Activated naive CD4-positive, alpha-beta T cell (primary cell): ENCODE measurements at places on chromosomes 2 and 18.

DNA sequence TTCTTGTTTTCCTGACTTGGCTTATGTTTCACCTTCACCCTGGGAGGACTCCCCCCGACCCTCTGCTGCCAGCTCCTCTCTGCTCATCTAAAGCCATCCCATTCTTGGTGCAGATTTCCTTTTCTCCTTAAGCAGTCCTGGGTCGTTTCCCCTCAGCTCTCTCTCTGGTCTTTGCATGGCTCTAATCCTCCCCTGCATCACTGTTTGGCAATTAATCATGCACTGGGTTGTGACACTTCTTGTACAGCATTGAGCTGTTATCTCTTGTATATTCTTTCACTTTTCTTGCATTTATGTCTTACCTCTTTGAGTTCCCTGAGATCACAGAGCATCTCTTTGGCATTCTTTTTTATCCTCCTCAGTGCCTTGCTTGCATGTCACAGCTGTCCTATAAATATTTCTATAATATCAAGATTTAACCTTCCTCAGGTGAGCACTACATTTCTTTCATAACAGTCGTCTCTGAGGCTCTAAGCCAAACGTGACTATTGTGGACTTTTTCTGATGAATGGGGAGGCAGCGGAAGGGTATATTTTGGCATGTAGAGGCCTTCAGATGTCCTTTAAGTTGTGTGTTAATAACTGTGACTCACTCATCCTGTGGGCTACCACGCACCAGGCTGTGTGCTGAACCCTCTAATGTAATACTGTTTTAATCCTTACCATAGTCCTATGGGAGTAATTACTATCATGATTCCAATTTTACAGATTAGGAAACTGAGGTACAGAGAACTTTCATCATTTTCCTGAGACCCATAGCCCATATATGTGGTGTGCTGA, 507.5 kb downstream of the SLC4A3 start:
- no peak for DNase-seq

DNA sequence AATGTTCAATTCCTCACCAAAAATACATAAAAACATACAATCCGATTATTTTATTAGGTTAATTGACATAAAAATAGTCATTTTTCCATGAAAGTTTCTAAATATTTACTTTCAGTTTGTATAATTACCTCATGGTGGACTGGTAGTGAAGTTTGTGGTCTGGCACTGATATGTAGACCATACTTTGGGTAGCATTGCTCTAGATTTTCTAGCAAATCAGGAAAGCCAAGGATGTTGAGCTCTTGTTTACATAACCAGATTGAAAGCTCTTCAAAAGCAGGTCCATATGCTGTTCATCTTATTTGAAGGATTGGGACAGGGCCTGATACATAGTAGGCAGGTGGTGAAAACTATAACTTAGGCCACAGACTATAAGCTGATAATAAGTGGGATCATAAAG, 61.8 kb downstream of the COMMD1 start:
- DNase-seq: no peak

DNA sequence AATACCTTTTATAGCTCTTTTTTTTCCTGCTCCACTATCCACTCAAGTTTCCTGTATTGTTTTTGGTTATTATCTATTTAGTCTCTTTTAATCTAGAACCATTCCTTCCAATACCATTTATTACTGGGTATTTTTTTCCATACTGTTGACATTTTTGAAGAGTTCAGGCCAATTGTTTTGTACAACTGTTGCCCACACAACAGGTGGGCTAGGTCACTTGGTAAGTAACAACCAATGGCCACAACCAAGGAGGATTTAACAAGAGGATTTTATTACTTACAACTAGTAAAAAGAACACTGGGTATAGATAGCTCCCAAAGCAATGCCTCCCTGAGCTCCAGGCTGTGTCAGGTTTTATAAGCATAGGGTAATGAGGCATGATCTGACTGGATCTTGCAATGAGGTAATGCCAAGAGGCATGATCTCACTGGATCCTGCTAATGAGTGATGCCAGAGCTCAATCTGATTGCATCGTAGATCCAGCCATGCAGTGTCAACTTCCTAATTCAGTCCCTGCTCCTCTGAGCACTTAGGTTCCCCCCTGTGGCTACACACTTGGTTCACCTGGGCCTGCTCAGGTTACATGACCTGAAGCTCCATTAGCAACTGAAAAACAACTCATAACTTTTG, 7.1 kb upstream of the CEP68 start:
- DNase-seq: no peak

GRCh38 chr18:30781601-30782000, 260.9 kb downstream of the DSC3 start:
- no peak for DNase-seq

DNA sequence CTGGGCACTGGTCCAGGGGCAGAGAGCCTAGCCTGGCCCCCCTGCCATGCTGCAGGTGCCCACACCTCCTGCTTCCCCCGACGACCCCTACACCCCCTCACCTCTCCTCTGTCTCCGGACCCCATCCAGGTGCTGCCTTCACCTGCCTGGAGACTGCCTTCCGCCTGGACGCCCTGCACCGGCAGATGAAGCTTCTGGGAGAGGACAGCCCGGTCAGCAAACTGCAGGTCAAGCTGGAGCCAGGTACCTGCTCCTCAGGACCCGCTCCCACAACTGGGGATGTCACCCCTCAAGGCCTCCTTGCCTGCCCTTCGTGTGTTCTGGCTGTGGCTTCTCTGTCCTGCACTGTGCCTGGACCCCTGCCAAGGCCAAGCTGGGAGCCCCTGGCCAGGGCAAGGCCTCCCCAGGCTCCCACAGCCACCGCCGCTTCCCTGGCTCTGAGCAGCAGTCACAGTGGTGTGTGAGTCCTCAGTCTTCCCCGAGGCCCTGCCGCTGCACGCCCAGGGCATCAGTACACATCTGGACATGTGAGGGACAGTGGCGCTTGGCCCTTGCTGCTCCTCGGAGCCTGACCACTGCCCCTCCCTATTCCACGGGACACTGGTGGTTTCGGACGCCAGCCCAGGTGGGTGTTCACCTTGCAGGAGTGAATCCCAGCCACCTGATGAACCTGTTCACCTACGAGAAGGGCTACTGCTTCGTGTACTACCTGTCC, 6.3 kb downstream of the RNPEPL1 start:
- DNase-seq: no peak

DNA sequence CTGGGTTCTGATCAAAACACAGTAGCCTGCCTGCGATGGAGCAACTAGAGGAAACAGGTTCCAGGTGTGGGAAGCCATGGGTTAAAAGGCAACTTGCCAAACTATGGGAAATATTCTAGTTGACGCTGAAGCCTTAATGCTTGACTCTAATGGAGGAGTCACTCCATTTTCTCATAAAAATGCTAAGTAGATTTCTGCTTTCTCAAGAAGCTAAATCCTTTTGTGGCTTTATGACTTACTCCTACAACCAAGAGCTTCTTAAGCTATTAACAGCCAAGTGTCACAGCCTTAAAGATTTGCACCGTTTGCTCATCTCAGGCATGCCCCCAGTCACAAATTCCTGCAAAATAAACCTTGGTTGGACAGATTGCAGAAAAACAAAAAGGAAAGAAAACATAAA, 25.2 kb downstream of the ANKRD44 start:
- DNase-seq: no peak

DNA sequence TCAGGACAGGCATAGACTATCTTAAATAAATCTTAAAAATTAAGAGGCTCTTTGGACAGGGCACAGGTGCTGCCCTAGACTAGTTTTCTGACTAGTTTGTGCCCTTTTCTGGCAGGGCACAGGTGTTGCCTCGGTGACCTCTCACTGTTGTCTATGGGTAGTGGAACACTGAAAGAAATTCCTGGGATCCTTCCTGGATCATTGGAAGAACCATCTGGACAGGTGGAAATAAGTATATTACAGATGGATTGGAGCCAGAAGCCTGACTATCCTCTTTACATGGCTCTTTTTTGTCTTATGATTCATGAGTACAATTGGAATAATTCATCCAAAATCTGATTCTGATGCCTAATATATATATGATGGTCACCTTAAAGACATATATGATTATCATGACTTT, 286.6 kb downstream of the RIT2 start:
- DNase-seq: no peak

DNA sequence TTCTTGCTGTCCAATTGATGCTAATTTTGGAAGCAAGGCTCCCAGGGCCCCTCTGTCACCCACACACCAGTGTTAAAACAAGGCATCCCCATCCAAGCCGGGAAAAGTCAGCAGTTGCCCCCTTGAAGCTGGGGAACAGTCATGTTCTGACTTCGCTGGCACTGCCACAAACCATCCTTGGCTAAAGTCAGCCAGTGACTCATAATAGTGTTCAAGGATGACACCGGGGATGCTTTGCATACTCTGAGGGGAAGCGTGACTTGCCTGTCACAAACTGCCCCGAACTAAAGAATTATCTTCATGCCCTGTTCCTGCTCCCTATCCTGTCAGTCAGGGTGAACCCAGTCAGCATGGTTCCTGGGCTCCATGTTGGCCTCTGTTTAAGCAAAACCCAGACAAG, 37.0 kb downstream of the TGFA start:
- no peak for DNase-seq

DNA sequence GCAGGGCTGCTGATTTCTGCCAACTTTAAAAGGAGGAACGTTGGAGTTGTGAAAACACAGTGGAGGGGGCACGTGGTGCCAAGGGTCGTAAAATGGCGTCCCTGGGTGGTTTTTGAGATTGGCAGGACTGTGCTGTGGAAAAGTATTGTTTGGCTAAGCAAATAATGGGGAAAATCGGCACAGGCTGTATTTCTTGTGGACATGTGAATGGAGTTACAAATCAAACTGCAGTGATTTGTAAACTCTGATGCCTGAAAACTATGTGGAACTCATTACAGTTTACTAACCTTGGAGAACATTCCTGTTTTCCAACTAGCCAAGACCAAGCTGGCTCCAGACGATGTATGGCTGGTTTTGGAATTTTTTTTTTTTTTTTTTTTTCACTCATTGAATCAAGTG, 68.7 kb downstream of the KCTD1 start:
- DNase-seq: no peak

DNA sequence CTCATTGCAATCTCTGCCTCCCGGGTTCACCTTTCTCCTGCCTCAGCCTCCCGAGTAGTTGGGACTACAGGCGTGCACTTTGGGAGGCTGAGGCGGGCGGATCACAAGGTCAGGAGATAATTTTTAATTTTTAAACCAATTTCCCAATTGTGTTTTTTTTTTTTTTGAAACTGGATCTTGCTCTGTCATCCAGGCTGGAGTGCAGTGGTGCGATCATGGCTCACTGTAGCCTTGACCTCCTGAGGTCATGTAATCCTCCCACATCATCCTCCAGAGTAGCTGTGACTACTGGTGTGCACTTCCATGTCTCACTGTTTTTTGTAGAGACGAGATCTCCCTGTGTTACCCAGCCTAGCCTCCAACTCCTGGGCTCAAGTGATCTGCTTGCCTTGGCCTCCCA, 49.3 kb downstream of the GLS start:
- DNase-seq: no peak
